ENCODE measurements at places on chromosomes 2 and 18. TPM values are rescaled to one million over a fixed set of nuclear protein-coding genes. Genes with fewer than 3 reads are reported as not detected.

Gene TBC1D8
- 3.4 TPM for total RNA-seq

DNA sequence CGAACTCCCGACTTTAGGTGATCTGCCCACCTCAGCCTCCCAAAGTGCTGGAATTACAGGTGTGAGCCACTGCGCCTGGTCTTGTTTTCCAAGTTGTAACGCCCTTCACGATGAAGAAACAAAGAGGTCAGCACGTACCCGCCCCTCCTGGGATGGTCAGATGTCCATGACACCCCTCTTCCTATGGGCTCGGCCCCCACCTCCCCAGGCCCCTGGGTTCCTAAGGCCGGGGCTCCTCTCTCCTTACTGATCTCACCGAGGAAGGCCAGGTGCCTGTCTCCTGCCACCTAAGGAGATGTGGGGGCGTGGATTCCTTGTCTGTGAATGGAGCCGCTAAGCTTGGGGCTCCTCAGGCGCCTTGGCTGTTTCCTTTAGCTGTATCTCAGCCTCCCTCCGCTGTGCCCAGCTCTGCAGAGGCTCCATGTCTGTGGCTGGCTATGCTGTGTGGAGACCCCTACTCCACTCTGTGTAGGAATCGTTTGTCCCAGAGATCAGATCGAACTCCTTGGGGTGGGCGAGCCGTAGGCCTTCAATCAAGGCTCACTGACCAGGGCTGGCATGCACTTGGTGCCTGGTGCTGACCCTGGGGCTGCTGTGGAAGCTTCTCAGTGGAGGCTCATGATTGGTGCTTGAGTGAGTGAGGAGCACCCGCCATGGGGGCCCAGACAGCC is 8.8 kb downstream of the COLEC11 start:
- H3K4me3 ChIP-seq = no peak overlapping the region
- H3K4me1 ChIP-seq = no peaks in the 10 kb centered on the region
- no peak for DNase-seq
- H3K27me3 ChIP-seq = no peaks in the 10 kb centered on the region
- no peak overlapping the region for H3K27ac ChIP-seq

DNA sequence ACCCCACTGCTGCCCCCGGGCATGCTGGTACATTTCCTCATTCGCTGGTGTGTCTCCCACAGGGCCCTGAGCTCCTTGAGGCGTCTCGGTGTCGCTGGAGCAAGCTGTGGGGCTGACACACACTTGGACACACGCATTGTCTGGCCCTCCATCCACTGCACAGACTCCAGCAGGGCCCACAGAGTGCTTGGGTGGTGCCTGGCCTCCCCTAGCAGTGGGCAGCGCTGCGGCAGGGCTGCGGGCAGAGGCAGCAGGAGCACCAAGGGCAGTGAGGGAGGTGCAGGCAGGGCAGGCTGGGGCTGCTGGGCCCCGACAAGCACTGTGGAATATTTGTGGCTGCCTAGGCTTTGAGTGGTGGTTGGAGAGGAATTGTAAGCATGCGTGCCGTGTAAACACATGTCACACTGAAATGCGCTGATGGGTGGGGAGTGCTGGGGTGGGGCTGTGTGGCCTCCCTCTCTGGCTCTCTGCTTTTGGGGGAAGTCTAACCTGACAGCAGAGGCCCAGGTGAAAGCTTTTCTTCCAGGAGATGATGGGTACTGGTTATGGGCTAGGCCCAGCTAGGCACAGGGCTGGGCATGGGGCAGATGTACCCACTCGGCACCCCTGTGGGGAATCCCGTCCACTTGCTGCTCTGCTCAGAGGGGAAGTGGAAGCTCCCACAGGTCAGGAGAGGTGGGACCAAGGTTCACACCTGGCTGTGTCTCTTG is 55.5 kb upstream of the HS6ST1 start:
- H3K4me1 ChIP-seq = no peaks in the 10 kb centered on the region
- H3K27ac ChIP-seq = no peak overlapping the region
- no peak for DNase-seq
- H3K4me3 ChIP-seq = no peak overlapping the region

GRCh38 chr2:197131558-197131855 is 179.1 kb downstream of the ANKRD44 start:
- peaks cover 78% of the 10 kb centered on the region for H3K4me1 ChIP-seq
- peak overlapping the region; percentile 58 for H3K27ac ChIP-seq

- no peak overlapping the region for H3K27ac ChIP-seq
- no peak for DNase-seq
- peaks cover 1% of the 10 kb centered on the region for H3K27me3 ChIP-seq
- no peak overlapping the region for H3K4me3 ChIP-seq
- H3K4me1 ChIP-seq = no peaks in the 10 kb centered on the region
Measured at GRCh38 chr18:616380-616995, 19.7 kb downstream of the CLUL1 start.

DNA sequence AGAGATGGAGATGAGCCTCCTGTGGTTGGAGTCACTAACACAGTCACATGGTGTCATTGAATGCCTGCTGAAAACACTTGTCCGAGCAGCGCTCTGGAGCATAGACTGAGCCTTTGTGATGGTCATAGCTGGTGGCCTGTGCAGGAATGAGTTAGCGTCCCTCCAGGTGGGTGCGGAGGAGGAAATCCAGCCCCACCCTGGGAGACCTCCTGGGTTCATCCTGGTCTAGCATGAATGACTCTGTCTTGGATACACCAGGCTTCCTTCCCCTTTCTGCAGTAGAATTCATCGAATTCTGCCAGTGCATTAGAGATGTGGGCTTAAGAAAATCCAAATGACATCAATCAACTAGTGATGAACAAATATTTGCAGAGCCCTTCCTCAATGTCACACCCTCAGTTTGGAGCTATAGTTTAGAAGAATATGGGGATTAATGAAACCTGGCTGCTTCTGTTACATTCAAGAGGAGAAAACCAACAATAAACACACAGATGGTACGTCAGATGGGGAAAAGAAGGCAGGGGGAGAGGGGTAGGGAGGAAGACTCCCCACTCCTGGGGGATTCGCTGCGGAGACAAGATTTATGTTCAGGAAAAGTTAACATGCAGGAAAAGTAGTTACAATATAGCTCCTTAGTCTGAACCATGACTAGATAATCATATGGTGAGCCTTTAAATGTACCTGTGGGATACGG is 136.7 kb downstream of the DDX1 start:
- H3K36me3 ChIP-seq = no peaks in the 10 kb centered on the region
- H3K4me3 ChIP-seq = no peak overlapping the region
- no peak overlapping the region for H3K27ac ChIP-seq
- H3K4me1 ChIP-seq = no peaks in the 10 kb centered on the region

GRCh38 chr2:188274274-188274673 is 17.4 kb upstream of the GULP1 start:
- no peaks in the 10 kb centered on the region for H3K36me3 ChIP-seq
- H3K4me1 ChIP-seq = no peaks in the 10 kb centered on the region
- H3K4me3 ChIP-seq = no peak overlapping the region
- H3K27me3 ChIP-seq = no peaks in the 10 kb centered on the region
- H3K27ac ChIP-seq = no peak overlapping the region

- peaks cover 2% of the 10 kb centered on the region for H3K36me3 ChIP-seq
- H3K4me3 ChIP-seq = no peak overlapping the region
- H3K27ac ChIP-seq = no peak overlapping the region
- no peaks in the 10 kb centered on the region for H3K27me3 ChIP-seq
Measured at GRCh38 chr2:43018179-43019024, 208.0 kb downstream of the ZFP36L2 start.

- DNase-seq = no peak
- no peaks in the 10 kb centered on the region for H3K27me3 ChIP-seq
- no peaks in the 10 kb centered on the region for H3K36me3 ChIP-seq
- no peak overlapping the region for H3K4me3 ChIP-seq
Measured at GRCh38 chr18:25457126-25457525, 105.2 kb upstream of the ZNF521 start.

DNA sequence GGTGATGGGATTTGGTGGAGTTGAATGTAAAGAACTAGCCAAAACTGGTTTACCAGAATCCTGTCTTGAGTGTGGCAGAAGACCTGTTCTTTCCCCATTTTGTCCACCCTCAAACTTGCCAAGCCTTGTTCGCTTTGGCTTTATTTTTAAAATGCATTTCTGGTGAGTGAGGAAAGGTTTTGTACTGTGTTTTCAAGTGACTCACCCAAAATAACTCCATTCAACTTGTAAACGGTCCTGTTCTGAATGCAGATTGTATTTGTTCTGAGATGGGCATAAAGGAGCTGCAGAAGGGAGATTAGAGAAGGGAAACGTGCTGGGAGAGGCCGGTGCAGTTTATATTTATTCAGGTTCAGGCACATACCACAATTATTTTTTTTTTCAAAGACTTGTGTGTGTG is 5.3 kb upstream of the ITPRID2 start:
- H3K27ac ChIP-seq = no peak overlapping the region

- DNase-seq = peak; percentile 68
- H3K27ac ChIP-seq = peak overlapping the region; percentile 80
- no peaks in the 10 kb centered on the region for H3K27me3 ChIP-seq
- H3K4me1 ChIP-seq = peaks cover 56% of the 10 kb centered on the region
- peaks cover 42% of the 10 kb centered on the region for H3K36me3 ChIP-seq
- H3K4me3 ChIP-seq = peak overlapping the region; percentile 86
Measured at GRCh38 chr2:219178377-219179175, 501 bp downstream of the RETREG2 start.

DNA sequence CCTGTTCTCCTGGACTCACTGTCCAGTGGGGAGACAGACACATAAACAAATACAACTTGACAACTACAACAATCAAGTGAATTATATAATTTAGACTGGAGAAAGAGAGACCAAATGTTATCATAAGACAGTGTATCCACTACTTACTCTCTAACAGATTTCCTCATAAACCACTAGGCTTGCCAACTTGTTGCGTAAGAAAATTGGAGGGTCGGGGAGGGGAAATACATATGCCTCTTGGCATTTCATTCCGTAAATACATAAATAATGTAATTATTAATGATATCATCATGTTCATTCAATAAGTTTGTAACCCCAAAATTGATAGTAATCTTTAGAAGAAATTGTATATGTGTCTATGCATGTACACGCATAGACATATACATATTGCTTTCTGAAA is 14.9 kb downstream of the RAB6D start:
- H3K36me3 ChIP-seq = no peaks in the 10 kb centered on the region
- no peaks in the 10 kb centered on the region for H3K4me1 ChIP-seq
- H3K27me3 ChIP-seq = peaks cover 21% of the 10 kb centered on the region
- H3K4me3 ChIP-seq = no peak overlapping the region
- H3K27ac ChIP-seq = no peak overlapping the region
- DNase-seq = no peak
